ENCODE measurements at places on chromosomes 13 and 19.

- no peak for DNase-seq
Observed at GRCh38 chr13:92429231-92429630, 797.4 kb upstream of the GPC6 start.

DNA sequence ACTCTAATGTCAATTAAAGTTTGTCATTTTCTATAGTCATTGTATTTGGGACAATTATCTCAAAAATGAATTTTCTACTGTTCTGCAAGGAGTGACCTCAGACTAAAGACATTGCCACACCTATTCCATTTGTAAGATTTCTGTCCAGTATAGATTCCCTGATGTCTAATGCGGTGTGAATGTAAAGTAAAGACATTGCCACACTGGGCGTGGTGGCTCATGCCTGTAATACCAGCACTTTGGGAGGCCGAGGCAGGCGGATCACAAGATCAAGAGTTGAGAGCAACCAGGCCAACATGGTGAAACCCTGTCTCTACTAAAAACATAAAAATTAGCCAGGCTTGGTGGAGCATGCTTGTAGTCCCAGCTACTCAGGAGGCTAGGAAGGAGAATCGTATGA, 13.8 kb upstream of the ZNF83 start:
- no peak for DNase-seq

- peak; percentile 75 for DNase-seq
Observed at GRCh38 chr19:57406516-57407123, 4.3 kb upstream of the ZNF17 start.

DNA sequence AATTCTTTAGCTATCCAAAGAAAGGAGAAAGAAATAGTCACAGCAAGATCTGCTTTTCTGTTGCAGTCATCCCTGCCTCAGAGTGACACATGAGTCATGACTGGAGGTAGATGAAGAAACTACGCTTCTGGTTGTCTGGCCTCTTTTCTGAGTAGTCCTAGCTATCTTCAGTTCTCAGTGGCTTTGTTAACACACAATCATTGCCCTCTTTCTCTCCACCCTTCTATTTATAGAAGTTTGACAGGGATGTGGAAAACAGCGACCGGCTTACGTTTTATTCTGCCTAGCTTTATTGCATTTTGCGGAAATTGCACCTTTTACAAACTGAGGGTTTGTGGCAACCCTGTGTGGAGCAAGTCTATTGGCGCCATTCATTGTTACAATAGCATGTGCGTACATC, 26.7 kb downstream of the SPATA13 start:
- DNase-seq = no peak
